ENCODE measurements at places on chromosomes 5 and 9.

- DNase-seq, result no peak
Observed at GRCh38 chr5:149724130-149724840, 5.8 kb upstream of the PPARGC1B start.

- DNase-seq, result no peak
Observed at GRCh38 chr9:138099803-138100598, 222.4 kb downstream of the CACNA1B start.

GRCh38 chr9:38171926-38172325, 102.9 kb upstream of the SHB start:
- no peak for DNase-seq

GRCh38 chr5:6667648-6668047, 34.4 kb downstream of the SRD5A1 start:
- no peak for DNase-seq

- DNase-seq, result no peak
Observed at GRCh38 chr5:76223696-76224095, 140.5 kb downstream of the SV2C start.
